ENCODE measurements at places on chromosomes 3 and 15.
A peak's percentile ranks its signal among the peaks of the same experiment; 100 is the strongest.

- DNase-seq, result no peak
These were observed 152.8 kb upstream of the GOLGA6L4 start for GRCh38 chr15:84082739-84083138.

DNA sequence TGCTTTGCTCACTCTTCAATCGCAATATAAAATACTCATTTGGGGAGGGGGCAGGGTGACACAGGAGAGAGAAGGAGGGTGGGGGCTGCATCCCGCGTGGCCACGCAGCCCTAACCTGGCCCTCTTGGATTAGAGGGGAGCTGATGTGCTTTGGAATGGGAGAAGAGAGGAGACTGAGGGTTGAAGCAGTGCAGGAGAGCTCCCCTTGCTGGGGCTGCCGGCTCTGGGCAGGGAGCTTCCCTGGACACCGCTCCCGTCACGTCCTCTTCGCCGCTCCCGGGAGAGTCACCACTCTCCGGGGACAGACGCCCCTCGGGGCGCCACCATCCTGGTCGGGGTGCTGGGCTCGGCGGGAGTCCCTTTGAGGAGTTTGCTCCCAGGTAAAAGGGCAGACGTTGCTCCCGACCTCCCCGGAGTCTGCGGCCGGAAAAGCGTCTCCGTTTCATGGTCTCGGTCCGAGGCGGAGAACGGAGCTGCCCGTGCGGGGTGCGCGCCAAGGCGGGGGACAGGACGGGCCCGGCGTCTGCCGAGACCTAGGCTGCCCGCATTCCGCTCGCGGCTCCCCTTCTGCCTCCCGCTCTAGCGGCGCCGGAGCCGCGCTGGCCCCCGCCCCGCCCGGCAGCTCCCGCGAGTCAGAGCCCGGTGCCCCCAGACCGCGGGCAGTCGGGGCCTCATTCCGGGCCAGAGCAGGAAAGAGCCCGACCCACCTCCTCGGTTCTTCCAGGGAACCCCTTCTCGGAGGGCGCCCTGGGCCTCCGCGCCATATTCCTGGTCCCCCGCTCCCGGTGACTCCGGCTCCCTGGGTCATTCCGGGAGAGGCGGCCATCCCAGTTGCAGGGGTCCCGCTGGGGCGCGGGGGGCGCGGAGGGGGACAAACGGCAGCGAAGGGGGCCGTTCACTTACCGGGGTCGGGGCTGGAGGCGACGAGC, 603 bp downstream of the SLC7A14 start:
- DNase-seq, result no peak

GRCh38 chr3:29537889-29538609, 257.2 kb downstream of the RBMS3 start:
- no peak for DNase-seq

GRCh38 chr3:192106543-192106942, 620.8 kb downstream of the FGF12 start:
- DNase-seq, result no peak

GRCh38 chr15:89783861-89784685, 7.9 kb downstream of the MESP2 start:
- no peak for DNase-seq

DNA sequence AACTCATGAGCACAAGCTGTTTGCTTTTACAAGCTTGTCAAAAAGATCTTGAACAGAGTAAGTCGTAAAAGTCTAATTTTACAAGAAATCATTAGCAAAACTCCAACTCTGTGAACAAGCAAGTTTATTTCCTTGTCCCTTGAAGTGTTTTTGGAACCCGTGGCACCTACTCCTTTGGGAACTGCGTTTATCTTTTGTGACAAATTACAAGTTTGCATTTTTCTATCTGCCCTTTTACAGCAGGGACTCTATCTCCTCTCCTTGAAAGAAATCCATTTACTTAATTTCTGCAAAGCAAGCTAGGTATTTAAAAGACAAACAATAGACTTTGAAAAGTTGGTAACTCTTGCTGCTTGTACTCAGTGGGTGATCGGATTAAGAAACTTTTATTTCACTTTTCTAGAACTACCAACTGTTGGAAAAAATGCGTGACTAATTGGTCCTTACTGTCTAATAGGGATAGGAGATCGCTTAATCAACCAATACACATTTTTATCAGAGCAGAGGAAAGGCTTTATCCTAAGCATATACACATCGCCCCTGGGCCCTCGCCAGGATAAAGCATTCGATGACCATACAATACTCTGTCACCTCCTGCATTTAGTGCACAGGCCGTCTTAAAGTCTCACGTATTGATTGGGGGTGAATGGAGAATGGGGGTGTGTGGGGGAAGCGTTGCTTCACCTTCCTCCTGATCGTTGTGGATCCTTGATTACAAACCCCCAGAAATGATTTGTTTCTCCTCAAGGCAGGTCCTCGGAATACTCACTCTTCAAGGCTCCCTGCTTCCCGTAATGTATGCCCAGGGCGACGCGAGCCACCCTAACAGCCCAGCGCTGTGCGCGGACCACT, 1.7 kb downstream of the PRTG start:
- no peak for DNase-seq

DNA sequence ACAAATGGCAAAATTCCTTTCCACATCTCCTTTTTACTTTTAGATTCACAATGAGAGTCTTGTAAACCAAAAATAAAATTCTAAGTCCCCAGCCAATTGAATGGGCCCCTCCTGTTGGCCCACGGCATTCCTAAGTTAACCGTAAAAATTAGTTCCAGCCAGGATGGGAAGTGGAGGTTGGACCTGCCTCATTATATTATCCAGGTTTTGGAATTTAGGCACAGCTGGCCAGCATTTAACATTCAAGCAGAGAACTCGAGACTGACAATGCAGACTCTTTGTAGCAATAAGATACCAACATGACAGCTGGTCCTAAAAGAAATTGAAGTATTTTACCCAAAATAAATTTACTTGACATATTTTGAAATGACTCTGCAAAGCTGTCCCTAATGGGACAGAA, 321.0 kb upstream of the NAALADL2 start:
- no peak for DNase-seq

DNA sequence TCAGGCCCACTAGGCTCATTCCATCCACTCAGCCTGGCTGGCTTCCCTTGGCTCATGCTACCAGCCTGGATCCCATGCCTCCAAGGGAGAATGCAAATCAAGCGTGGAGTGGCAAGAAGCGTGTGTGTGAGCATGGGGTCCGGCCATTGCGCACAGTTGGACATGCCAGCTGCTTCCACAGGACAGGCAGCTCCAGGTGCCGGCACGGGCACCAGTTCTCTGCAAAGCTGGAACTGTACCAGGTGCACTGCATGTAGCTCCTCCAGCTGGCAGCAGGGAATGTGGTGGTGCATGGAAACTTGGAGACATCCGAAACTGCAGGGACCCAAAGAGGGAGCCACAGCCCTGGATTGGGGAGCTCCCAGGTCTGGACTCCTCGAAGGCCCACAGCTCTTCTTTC, 449.8 kb downstream of the EPHA6 start:
- no peak for DNase-seq

DNA sequence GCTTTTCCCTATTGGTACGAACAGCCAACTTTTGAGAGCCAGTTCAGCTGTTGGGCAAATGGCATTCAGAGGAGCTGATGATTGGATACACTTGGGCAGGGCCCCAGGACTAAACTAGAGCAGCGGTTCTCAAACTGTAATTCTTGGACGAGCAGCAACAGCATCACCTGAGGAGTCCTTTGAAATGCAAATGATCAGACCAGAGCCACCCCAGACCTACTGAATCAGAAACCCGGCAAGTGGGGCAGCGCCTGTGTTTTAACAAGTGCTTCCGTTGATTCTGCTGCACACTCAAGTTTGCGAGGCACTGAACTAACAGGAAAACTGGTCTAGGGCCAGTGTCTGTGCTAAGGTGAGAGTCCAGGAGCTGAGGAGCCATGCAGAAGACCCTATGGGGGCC, 239.7 kb downstream of the UACA start:
- DNase-seq, result no peak

DNA sequence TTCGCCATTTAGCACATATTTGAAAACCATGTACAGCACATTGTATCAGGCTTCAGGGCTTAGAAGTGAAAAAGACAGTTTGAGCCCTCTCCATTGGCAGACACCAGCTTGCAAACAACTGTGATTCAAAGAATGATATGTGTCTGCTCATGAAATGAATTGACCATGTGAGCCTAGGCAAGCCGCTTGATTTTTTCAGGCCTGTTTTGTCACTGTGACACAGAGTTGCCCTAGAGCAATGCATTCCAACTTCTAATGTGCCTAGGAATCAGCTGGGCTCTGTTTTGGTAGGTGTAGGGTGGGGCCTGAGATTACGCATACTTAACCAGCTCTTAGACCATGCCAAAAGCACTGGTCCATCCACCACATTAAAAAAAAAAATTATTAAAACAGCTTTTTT, 53.0 kb downstream of the ATP2C1 start:
- DNase-seq, result no peak

GRCh38 chr3:122621112-122621511, 43.7 kb downstream of the PARP15 start:
- no peak for DNase-seq

DNA sequence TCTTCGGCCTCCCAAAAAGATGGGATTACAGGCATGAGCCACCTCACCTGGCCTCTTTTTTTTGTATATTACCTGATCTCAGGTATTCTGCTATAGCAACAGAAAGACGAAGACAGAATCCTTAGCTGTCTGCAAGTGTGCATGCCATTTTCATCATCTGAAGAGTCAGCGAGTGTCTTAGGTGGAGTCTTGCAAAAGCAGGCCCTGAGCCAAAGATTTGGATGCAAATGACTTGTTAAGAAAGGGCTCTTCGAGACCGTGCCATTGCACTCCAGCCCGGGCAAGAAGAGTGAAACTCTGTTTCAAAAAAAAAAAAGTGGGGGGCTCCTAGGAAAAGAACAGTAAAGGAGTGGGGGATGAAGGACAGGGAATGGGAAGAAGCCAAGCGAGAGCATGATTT, 10.2 kb upstream of the TRIM69 start:
- DNase-seq, result no peak

DNA sequence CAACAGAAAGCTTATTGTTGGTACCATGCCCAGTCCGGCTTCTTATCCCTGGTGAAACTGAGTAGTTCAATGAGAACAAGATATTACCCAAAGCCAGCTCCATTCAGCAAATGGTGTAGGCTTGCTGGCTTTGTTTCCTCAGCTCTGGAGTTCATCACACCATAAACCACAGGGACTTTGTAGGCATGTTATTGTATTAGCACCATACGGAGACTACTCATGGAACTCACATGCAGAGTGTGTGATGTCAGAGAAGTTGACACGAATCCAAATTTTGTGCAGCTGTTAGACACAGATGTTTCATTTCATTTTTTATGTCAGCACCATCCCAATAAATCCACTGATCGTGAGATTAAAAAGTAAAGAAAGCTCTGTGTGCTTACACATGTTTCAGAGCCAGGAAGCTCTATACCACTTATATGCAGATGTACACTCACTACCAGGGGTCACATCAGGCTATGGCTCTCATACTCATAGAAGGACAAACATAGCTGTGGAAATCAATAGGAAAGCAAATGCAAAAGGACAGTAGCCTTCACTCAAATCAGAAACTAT, 63.4 kb upstream of the LEKR1 start:
- no peak for DNase-seq

- DNase-seq, result no peak
These were observed 315.8 kb upstream of the MEIS2 start for GRCh38 chr15:37416103-37416502.

DNA sequence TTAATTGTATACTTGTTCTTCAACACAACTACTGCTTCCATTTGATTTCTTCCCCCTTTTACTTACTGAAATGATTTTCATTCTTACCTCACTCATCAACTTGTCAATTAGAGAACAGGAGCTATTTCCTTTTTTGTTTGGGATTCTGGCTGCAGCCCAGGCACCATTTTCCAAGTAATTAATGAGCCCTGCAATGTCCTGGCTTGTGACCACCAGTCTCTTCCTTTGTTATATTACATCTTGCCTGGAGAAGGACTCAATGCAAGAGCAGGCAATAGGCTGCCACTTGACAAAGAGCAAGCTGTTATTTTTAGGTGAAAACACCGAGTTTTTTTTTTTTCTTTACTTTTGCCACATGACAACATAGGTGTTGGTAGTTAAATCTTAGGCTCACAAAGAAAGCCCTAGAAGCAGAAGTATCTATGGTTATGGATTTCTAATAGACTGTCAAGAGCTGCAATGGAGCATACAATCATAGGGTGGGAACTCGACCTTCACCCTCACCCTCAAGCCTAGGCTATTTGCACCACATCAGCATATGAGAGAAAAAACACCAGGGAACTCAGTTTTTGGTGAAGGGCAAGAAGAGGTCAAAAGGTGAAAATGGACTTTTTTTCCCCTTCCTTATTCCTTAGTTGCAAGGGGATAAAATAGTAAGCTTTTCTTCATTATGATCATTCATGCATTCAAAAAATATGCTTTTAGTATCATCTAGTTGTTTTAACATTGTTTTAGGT, 114.9 kb downstream of the TNIK start:
- no peak for DNase-seq

- DNase-seq, result no peak
These were observed 37.0 kb upstream of the LMCD1 start for GRCh38 chr3:8464668-8465067.

DNA sequence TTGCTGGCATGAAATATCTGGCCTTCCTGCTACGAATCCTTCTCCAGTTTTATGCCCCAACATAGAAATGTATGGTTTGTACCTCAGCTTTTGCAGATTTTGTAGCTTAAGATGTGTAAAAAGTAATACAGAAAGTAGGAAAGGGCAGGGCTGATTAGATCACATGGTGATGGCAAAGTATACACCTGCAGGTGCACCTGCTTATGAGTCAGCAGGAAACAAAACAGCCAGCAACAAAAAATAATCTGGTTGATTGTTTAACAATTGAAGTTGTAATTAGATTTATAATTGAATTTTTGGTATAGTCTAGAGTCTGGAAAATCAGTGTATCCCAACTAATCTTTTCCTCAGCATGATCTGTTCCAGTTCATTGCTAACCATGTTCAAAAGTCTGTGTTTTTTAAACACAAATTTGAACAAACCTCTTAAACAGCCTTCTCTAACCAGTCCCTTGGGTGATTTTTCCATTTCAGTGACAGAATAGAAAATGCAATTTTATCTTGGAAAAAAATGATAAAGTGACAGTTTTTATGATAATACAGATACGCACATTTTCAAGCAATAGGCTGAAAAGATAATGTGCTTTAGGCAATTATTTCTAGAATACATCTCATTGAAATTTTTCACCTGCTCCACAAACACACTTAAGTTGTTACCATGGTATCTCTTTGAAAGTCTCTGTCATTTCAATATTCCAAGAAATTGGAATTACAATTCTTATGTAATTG, 477.4 kb downstream of the NAALADL2 start:
- DNase-seq, result no peak

GRCh38 chr3:48938689-48939088, 20.0 kb downstream of the ARIH2 start:
- DNase-seq, result no peak

GRCh38 chr3:146052791-146053310, 108.1 kb downstream of the PLOD2 start:
- DNase-seq, result no peak

- DNase-seq, result peak; percentile 44
These were observed 675 bp downstream of the BRPF1 start for GRCh38 chr3:9732080-9732739.

All from activated naive CD4-positive, alpha-beta T cell treated with Interleukin-2 at 50 U/mL for 16 hours (primary cell).